ENCODE measurements at places on chromosomes 3 and 15.

DNA sequence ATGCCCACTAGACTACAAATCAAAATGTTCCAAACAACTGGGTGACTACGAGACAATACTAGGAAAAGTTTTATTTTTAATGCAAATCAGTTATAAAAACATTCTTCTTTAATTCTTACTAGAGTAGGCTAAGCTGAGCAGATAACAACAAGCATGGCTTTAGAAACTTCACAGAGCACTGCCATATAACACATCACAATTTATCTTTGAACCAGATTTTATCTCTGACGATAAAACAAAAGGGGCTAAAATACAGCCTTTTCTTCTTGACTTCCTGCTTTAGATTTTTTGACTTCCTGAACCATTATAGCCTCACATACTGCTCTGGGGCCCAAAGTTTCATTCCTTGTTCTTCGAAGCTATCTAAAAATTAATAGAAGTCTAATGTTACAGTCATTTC is 25.9 kb downstream of the TBC1D2B start:
- no peak for DNase-seq

DNA sequence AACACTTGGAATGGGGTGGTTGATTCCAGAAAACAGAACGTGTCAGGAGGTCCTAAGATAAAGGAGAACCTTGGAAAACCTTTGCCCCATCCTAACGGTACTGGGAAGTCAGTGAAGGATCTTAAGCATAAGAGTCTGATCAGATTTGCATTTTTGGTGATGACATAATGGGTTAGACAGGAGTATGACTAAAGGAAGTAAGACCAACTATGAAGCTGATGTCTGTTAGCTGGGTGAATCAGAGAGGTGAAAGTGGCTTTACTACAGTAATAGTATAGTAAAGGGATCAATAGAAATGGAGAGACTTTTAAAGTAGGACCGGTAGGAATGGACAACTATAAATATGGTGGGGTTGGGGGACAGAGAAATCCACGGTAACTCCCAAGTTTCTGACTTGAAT is 12.6 kb downstream of the GTF2A2 start:
- DNase-seq = no peak

DNA sequence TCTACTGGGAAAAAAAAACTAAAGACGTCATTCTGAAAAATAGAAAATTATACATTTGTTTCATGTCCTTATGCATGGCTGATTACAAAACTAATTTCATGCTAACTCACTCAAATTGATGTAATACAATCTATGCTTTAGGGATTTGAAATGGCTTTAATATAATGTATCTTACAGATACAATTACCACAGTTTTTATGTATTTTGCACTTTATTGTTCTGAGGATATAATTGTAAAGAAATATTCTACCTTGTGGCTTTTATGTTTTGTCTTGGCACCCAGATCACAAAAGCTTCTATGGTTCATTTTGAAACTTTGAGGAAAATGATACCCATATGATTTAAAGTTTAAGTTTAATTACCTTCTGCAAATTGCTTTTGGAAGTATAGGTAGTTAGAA is 122.5 kb downstream of the PLCL2 start:
- DNase-seq = no peak

DNA sequence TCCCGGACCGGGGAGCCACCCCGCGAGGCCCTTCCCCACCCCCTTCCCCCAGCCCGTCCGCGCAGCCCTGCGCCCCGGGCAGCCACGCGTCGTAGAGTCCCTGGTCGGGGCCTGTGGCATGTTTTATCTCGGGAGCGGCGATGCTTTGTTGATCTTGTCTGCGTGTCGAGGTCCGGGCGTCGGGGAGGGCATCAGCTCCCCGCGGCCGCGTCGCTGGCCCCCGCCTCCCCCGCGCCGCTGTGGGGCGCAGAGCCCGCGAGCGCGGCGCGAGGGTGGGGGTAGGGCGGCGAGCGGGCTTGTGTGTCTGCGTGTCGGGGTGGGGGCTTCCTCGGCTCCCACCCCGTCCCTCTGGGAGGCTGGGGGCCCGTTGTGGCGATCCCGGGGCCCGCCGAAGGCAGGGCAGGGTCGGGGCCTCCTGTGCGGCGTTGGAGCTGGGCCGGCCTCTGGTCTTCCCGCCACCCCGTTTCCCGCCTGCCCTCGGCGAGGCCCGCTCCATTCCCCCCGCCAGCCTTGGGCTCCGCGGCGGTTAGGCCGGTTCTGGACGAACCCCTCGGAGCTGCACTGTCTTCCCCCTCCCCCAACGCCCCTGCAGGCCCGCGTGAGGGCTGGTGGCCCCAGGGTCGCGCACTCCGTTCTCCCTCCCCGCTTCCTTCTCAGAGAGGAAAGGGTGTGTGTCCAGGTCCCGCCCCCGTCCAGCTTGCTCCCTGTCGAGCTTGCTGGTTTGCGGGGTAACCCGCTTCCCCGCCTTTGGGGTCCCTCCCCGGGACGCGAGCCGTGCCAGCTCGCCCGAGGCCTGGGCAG is 695 bp downstream of the GMPS start:
- peak; percentile 58 for DNase-seq

GRCh38 chr3:13348661-13349396 is 71.3 kb downstream of the NUP210 start:
- DNase-seq = no peak

DNA sequence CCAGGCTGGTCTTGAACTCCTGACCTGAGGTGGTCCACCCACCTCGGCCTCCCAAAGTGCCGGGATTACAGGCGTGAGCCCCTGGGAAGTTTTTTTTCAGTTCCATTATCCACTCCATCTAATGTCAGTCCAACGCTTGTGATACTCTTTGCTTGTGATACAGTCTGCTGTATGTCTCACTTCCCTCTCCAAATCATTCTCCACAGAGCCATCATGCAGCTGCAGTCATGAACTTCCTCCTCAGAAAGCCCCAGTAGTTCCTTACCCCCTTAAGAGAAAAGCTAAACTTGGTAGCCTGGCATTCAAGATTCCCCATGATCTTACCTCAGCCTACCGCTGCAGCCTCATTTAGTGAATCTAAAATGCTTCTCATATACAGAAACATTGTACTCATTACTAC is 2.3 kb downstream of the ARPC4 start:
- DNase-seq = peak; percentile 43

- DNase-seq = peak; percentile 29
These were observed 95.1 kb upstream of the ZBED2 start for GRCh38 chr3:111690242-111690641.

DNA sequence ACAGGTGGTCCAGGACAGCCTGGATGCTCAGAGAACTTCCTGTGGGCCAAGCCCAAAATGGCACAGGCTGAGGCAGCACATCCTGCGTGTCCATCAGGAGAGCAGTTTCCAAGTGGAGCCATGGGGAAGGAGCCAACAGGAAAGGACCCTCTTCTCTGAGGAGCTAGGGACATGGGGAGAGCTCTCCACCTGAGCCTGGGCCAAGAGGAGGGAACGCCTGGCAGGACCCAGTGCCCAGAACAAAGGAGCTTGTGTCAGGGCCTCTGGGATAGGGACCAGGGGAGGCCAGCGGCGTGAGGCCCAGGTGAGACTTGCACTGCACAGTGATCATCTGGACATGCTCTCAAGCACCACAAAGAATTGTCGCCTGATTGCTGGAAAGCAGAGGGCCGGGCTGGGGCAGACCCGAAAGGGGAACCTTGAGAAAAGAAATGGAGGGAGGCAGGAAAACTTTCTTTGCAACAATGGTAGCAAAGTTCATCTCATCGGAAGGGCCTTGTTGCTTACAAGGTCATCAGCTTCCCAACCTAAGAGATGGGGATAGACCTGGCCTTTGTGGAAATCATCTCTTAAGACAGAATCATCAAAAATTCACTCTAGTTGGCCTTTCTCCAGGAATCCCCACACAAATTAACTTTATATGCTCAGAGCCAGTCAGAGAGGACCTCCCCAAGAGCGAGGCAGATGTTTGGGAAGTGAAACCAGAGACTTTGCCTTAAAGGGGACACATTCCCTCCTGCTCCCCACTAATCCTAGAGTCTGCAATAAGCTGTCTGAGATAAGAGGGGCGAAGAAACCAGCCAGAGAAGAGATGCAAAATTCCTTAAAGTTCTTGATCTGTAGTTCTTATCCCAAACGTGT is 47.7 kb upstream of the HES1 start:
- no peak for DNase-seq

DNA sequence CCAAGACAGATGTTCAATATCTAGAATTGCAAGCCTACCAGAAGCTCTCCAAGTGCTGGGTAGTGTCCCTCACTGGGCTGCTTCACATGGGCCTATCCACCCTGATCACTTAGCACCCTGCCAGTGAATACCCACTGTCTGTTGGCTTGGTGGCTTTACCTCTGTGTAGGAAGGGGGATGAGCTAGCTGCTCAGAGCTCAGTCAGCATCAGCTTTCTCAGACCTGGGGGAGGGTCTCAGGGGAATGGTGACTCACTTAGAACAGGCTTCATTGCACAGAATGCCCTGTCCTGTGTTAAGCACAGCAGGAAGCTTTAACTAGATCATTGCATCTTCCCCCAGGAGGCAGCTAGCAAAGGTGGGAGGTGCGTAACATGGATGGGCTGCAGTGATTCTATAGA is 209.8 kb downstream of the PDCD6IP start:
- no peak for DNase-seq

GRCh38 chr3:177622520-177622919 is 425.2 kb upstream of the TBL1XR1 start:
- DNase-seq = no peak

DNA sequence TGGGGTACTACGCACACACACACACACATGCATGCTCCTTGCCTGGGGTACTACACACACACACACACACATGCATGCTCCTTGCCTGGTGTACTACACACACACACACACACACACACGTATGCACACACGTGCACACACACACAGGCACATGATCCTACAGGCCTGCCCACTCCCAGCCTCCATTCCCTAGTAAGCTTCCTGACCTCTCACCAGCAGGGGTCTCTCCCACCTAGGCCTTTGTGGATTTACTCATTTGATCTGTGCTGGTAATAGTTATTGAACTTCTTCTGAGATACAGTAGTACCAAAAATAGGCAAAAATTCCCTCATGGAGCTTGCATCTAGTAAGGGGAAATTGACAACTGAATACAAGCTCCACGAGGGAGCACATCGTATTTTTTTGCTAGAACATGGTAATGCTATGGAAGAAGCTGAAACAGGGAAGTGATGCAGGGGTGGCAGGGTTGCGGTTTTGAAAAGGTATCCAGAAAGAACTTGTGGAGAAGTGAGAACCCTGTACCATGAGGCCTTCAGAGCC is 19.1 kb downstream of the TTC21A start:
- no peak for DNase-seq
